Effector CD4-positive, alpha-beta T cell (primary cell): ENCODE measurements at places on chromosomes 5 and 9.

DNA sequence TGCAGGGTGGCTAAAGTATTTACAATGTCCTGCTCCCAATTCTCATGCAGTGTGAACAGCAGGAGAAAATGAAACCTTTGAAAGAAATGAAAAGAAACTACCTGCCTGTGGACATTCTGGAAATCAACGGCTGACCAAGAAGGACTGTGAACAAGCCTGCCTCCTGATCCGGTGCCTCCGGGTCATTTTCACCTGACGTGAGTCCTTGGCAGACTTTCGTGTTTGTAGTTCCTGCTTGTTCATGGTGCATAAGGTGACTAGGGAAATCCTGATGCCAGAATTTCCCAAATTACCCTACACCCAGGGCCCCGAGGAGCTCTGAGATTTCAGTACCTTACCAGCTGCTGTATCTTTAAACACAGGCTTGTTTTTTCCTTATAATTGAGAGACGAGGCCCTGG, 317.5 kb downstream of the TLE1 start:
- DNase-seq = no peak

GRCh38 chr5:95727764-95728191, 3.4 kb upstream of the RHOBTB3 start:
- no peak for DNase-seq

DNA sequence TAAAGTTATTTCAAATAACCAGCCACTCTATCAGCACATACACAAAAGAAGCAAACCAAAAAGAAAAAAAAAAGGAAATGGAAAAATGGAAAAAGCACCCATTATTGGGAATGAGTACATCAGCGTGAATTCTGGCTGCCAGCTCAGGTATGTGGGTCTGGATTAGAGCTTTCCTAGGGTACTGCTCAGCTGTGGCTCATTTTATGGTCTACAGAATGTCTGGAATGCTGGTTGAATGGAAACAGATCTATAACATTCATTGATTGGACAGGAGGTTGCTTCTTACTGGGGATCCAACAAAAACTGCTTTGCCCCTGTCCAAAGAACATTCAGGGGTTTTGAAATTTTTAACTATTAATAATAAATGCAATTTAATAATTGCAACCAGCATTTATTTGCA, 3.9 kb upstream of the CAST start:
- DNase-seq = no peak

GRCh38 chr5:175363300-175363699, 80.7 kb downstream of the DRD1 start:
- no peak for DNase-seq

DNA sequence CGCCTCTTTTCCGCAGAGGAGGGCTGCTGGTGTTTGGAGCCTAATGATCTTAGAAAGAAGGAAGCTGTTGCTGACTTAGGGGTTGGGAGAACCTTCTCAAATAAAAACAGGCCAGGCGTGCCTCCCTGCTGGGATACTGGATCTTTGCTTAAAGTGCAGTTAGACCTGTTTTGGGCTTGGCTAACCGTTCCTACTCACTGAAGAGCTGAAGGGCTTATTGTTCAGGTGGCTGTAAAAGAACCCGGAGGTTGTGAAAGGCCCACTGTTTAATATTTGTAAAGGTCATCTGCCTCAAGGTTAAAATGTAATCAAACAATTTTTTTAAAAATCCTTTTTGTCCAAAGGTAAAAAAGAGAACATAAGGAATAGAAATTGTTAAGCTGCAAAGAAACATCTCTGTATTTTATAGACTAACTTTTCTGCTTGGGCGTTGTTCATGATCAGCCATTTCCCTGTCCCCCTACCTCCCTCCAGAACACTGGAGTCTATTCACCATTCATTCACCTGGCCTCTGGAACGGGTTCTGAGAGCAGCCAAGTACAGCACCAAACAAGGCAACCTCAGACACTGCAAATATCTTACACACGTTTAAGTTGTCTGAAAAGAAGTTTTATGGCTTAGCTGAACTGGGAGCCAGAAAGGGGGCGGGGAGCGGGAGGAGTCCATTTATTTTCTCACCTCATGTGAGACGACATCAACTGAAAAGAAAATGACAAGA, 18.6 kb upstream of the MTMR12 start:
- no peak for DNase-seq

DNA sequence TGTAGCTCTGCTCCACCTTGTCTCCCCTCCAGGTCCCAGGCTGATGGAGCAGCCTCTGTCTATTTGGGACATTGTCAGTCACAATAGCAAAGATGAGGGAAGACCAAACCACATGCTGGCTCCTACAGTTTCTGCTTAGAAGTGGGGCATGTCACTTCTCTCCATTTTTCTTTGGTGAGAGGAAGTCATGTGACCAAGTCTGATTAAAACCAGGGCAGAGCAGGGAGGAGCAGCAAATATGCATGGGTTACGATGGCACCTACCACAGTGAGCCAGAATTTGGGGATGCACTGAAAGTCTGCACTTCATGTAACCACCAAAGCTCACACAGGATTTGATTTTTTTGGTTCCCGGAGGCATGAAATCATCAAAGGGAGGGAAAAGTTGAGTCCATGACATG, 234.6 kb downstream of the CDK5RAP2 start:
- DNase-seq = no peak

DNA sequence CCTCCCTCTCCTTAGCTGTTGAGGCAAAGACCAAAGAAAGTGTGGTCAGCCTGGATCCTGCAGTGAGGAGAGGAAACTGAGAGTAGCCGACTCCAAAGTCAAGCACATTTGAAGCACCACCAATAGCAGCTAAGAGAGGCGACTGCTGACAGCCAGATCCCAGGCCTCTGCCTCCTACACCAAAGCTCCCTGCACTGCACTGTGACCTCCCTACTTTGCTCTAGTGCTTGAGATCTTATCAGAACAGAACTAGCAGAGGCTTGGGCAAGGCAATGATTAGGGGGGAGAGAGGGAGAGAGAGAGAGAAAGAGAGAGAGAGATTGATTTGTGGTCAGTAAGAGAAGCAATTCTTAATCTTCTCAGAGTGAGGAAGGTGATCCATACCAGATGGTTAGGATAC, 216.3 kb downstream of the CDK5RAP2 start:
- DNase-seq = no peak
